Stimulated activated CD8-positive, alpha-beta memory T cell treated with anti-CD3 and anti-CD28 coated beads, Interleukin-7, amount 100 ng/mL, for 4 hours (primary cell): ENCODE measurements at places on chromosomes 4 and X.

DNA sequence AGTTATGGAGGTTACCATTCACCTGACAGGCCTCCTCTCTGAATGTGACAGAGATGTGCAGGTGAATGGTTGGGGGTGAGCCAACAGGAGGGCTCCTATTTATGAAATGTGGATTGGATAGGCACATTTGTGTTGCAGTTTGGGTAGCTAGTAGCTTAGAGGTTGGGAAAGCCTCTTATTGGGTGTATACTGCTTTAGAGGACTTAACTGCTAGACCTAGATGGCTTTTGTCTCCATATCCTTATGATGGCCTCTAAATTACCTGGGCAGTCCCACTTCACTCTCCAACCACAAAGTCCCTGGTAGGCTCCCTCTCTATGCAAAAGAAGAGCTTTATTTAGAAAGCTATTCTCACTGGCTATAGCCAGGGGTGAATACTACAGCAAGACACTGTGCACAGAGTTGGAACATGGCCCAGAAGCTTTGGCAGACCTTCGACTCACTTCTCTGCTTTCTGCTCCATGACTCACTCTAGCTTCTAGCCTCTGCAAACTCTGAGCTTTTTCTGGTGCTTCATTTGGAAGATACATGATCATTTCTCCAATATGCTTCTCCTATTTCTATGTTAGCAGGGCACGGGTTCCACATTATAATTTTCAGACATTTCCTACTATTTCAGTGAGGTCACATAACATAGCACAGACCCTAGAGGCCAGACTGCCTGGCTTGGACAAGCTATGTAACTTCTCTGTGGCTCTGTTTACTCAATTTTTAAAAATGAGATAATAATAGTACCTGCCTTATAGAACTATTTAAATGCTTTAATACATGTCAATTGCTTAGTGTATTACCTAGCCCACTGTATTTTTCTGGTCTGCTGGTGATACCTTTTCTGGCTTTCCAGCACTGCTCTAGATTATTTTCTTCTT, 6.0 kb upstream of the VGLL1 start:
- DNase-seq: no peak

GRCh38 chr4:71184195-71184781, 154.5 kb upstream of the SLC4A4 start:
- DNase-seq: no peak

DNA sequence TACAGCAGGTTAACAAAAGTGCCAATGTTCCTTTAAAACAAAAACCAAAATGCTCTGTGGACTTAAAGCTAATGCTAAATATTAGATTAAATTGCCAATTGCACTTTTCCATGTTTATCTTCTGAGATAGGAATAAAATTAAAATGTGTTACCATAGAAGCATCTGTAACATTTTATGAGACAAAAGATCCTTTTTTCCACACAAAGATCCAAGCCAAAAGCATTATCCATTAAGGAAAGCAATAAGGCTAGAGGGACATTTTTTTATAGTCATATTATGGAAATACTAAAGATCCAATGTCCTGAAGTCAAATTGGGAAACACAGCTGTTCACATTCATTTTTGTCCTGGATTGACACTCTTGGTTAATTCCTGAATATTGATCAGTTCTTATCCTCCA, 73.6 kb downstream of the PALLD start:
- DNase-seq: no peak

DNA sequence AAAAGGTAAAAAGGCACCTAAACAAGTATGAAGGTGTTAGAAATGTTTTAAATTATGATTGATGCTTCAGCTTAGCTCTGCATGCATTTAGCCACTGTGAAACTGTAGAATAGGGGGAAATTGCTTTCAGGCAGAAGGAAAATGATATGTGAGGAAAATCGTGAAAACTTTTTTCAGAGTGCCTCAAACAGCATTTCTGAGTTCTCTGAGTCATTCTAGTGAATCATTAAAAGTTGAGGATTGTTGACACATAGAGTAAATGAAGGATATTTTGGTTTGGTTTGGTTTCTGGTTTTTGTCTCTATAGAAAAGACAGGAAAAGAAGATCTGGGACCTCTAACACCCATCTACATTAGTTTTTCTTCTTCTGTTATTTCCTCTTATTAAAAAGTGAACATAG, 332.5 kb upstream of the TRAM1L1 start:
- no peak for DNase-seq

- no peak for DNase-seq
Observed at GRCh38 chr4:101222156-101222845, 125.0 kb downstream of the PPP3CA start.

DNA sequence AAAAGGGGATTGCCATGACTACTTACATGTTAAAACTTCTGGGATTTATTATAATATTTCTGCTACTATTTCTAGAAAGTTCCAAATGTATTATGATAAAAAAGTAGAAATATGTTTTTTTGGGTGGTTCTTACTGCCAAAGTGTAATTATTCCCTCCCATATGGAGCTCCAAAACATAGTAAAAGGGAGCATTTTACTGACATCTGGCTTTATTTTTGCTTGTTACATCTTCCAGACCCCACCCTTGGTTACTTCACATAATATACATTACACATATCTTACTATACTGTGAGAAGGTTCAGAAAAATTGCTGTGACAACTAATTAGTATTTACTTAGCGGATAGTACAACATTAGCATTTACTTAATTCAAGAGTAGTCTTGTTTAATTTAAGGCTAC, 205.1 kb upstream of the TLL1 start:
- DNase-seq: no peak

DNA sequence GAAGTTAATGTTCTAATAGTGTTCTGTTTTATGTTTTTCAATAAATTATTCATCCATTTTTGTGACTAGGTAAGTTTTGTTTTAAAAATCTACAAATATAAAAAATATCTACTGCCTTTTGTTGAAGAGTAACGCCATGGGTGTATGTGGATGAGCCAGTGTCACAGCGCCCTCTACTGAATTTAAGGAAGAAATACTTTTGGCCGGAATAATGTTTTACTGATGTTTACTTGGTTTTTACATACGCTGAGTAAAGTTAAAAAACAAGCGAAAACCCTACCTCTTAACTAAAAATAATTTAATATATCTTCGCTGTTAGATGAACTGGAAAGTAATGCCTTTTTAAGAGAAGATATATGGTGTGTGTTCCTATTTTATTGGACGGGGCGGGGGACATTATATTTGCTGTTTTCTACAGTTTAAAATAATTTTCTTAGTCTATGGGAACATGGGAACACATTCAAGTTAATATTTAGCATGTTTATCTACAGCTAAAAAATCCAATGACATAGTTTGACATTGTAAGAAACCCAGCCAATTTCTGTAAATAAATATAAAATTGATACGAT, 86.1 kb downstream of the CPE start:
- DNase-seq: no peak

- no peak for DNase-seq
Observed at GRCh38 chrX:134520860-134521390, 61.0 kb downstream of the HPRT1 start.

DNA sequence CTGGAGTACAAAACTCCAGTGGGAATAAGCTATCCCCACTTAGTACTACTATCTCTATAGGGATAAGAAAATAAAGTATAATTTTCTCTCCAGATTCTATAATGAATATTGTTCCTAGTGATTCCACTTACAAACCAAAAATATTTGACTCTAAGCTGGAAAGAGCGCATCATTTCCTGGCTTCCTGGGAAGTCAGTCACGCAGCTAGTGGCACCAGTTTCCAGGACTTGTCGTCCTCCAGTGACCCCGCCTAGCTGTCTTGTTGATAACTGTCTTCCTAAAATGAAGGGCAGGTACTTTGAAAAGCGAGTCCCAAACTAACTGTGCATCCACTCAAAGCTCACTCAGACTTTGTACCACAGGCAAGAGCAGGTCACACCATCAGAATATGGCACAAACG, 39.3 kb downstream of the LNX1 start:
- no peak for DNase-seq

DNA sequence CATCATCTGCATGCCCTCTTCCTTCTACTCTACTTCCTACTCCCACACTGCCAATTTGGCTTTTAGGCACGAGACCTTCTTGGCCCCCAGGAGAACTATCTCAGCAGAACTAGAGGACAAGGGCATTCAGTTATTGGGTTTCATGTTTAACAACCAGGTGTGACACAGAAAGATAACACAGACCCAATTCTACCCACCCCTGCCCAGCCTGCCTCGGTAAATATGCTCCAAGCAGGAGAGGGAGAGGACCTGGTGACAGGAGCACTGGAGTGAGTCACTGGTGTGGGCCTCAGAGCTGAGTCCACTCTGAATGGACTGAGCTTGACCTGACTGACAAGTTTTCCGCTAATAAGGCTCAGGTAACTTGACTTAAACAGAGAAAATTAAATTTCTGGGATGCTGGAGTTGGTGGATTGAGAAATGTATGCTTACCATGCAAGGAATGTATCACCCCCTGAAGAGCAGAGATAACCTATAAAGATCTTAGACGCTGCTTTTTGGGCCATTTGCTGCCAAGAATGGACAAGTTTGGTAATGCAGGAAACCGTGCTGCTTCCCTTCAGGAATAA, 52.5 kb downstream of the CASP3 start:
- no peak for DNase-seq

GRCh38 chr4:99305638-99306400, 15.0 kb upstream of the ADH1A start:
- no peak for DNase-seq

- no peak for DNase-seq
Observed at GRCh38 chr4:54929459-54929858, 195.9 kb downstream of the KDR start.

GRCh38 chrX:133414406-133415275, 648 bp downstream of the GPC4 start:
- DNase-seq: no peak

- DNase-seq: no peak
Observed at GRCh38 chr4:114249561-114249960, 270.1 kb upstream of the ARSJ start.

DNA sequence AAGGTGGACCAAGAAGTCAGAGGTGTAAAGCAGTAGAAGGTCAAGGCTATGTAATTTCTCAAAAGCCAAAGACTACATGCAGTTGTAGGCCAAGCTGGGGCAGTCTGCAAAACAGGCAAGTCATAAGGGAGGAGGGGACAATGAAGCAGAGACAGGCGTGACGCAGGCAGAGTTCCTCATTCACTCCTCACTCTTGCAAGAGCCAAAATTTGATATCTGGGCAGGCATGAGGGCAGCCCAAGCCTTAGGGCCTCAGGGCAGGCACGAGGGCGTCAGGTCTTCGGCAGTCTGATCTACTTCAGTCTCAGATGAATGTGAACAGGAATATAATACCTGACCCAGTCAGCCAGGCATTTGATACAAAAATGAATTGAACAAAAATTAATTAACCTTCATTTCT, 86.4 kb upstream of the AGA start:
- DNase-seq: no peak

DNA sequence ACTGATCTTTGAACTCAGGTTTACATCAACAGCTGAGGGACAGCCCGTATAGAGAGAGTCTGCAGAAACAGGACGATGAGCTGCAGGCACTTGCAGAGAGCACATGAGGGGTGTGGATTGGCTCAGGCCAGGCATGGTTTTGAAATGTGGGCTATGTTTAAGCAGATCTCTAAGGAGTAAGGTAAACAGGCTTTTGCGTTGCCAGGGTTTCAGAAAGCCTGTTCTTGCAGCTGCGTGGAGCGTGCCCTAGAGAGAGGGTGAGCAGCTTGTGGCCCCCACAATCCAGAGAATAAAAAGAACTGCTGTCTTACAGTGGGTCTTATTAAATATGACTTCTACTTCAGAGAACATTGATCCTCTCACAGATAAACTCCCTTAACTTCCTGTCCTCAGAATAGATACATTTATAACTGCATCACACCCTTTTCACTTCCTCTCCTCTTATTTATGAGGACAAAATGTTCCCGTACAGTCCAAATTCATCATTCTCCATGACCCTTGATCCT, 64.1 kb downstream of the TMA16 start:
- DNase-seq: no peak

DNA sequence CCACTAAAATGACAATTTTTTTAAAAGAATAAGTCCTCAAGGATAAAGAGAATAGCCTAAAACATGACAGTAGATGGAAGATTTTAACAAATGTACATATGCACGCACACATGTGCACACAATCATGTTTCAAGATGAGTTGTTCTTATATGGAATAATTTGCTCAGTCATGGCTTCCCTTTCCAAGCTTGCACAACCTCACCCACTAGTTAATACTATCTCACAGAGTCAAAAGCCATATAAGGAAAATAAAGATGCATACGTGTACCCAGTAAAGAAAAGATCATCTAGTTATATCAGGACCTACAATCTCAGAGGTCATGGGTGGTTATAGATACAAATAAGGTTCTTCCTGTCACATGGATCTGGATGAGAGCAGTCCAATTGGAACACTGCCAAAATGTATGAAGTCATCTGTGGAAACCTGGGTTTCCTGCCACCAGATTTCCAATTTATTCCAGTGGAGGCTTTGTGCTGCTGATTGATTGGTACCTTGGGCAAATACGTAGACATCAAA, 56.1 kb downstream of the FAM13A start:
- DNase-seq: no peak

GRCh38 chr4:74874753-74875367, 58.1 kb upstream of the PARM1 start:
- DNase-seq: no peak

GRCh38 chr4:170854097-170854496, 764.3 kb upstream of the AADAT start:
- DNase-seq: no peak

GRCh38 chrX:135295238-135295943, 13.9 kb upstream of the ETDC start:
- DNase-seq: peak; percentile 26

DNA sequence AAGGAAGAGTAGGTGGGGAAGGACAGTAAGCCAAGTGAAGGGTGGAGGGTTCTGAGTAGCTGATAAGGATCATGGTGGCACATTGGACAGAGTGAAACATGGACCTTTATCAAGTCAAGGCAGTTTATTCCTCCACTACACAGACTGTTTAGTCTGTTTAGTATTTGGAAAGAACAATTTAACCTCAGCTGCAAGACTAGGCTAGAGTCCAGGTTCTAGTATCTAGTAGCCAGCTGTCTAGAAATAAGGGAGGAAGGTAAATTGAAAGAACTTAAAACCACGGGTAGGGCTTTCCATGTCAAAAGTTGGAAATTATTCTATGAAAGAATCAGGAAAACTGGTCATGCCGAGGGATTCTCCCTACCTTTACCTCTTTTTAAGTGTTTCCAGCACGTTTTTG, 140.1 kb upstream of the MED14 start:
- no peak for DNase-seq

DNA sequence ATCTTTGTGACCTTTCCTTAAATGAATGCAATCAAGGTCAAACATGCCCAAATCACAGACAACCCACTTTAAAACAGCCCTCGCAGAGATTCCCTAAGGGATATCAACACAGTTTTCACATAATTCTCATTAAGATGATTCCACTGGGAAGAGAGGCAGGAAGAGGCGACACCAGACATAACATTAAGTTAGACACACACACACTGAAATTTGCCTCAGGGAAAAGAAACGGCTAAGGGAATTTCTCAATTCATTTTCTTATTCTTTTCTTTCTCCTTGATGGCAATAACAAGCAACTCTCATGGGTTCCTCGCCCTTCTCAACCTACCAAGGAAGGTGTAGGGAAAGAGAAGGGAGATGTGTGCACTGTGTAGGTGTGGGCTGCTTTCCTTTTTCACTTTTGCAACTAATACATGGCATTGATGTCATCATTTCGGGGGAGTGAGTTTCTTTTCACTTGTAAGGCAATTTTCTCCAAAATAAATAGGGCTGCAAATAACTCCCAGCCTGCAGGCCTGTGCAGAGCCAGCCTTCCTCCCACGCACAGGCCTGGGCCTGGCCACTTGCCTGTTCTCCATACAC, 41.4 kb downstream of the SOD3 start:
- DNase-seq: no peak
